Heart left ventricle (tissue), 16 donors: ENCODE measurements at places on chromosomes 3 and 15. TPM values are rescaled to one million over a fixed set of nuclear protein-coding genes. Genes with fewer than 3 reads are reported as not detected.

Gene TRIM71
- total RNA-seq = 0.05 TPM

Gene RARRES1
- 3.4 TPM for total RNA-seq

Gene TMC3
- not detected for total RNA-seq

Gene GUCA1C
- total RNA-seq = 3.7 TPM

Gene EPHA3
- 2.7 TPM for total RNA-seq

DNA sequence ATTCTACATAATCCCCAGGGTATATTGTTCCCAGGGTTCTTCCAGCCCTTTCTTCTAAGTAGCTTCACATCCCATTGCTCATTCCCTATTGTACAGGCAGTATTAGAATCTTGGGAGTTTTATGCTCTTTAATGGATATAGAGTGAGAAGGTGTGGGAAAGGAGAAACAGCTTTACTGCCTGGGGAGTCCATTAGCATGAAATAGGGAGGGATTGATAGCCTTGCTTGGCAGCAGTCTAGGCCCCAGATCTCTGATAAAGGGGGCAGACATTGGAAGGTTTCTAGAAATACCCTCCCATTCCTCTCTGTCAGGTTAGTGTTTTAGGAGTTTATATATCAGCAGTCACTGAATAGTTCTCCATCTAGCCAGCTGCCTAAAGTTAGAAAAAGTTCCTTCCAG, 334.3 kb downstream of the UNC13C start:
- H3K27ac ChIP-seq = no peak overlapping the region
- DNase-seq = no peak
- no peaks in the 10 kb centered on the region for H3K4me1 ChIP-seq
- no peaks in the 10 kb centered on the region for H3K36me3 ChIP-seq
- no peak overlapping the region for H3K4me3 ChIP-seq

DNA sequence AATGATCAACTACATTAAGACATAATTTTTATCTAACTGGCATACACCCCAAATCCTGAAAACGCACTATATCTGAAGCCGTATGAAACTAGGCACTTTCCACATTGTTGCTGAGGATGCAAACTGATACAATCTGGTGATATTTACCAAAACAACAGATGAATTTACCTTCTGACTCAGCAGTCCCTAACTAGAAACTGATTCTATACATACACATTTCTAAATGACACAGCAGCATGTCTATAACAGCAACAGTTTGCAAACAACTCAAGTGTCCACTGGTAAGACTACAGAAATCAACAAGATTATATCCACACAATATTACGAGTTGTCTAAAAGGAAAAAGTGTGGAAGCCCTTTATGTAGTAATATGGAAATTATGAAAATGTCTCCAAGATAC, 22.9 kb downstream of the SECISBP2L start:
- no peak for DNase-seq
- H3K27ac ChIP-seq = no peak overlapping the region
- H3K4me1 ChIP-seq = no peaks in the 10 kb centered on the region
- H3K36me3 ChIP-seq = peaks cover 97% of the 10 kb centered on the region
- no peaks in the 10 kb centered on the region for H3K27me3 ChIP-seq
- no peak overlapping the region for H3K4me3 ChIP-seq

DNA sequence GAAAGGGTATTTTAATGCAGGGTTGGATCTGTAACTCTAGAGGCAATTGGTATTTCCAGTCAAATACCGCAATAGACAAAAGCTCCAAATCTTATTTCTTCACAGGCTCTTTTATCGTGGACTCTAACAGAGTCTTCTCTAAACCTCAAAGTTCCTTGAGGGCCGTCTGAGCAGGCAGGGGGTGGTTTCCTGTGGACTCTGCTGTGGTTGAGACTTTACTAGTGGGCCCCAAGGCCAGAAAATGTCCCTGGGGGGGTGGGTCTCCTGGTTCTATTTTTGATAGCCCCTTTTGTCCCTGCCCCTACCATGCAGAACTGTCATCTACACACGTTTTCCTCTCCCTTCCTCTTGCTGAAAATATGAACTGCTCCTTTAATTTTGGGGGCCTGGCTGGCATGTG, 80.1 kb downstream of the ASB7 start:
- no peak overlapping the region for H3K4me3 ChIP-seq

DNA sequence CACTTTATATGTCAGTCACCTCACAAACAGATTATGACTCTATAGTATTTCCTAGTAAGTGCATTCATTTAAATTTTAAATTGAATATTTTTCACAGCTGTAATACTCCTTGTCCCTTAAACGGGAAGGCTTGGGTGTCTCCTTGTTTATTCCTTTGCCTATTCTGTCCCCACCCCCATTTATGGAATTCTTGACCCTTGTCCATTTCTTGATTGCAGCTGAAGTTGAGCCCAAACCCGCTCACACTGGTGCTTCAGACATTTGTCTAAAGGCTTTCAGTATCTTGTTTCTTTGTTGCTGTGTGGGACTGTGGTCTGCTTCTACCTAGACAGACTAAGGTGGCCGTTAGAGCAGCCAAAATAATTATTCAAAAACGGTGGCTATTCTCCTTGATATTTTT, 449.7 kb downstream of the FOXP1 start:
- peak overlapping the region; percentile 18 for H3K27ac ChIP-seq
- H3K27me3 ChIP-seq = no peaks in the 10 kb centered on the region
- DNase-seq = no peak
- H3K36me3 ChIP-seq = no peaks in the 10 kb centered on the region
- no peak overlapping the region for H3K4me3 ChIP-seq

GRCh38 chr3:23333633-23334032, 130.5 kb downstream of the UBE2E2 start:
- H3K27me3 ChIP-seq = no peaks in the 10 kb centered on the region
- H3K4me1 ChIP-seq = peaks cover 9% of the 10 kb centered on the region
- DNase-seq = no peak
- no peak overlapping the region for H3K4me3 ChIP-seq
- no peak overlapping the region for H3K27ac ChIP-seq

- DNase-seq = no peak
- no peaks in the 10 kb centered on the region for H3K27me3 ChIP-seq
- no peak overlapping the region for H3K27ac ChIP-seq
- no peaks in the 10 kb centered on the region for H3K36me3 ChIP-seq
- no peak overlapping the region for H3K4me3 ChIP-seq
Measured at GRCh38 chr3:69288161-69288895, 97.6 kb downstream of the FRMD4B start.

GRCh38 chr15:60520825-60521368, 42.0 kb upstream of the ICE2 start:
- H3K4me1 ChIP-seq = no peaks in the 10 kb centered on the region
- H3K4me3 ChIP-seq = no peak overlapping the region
- H3K27me3 ChIP-seq = no peaks in the 10 kb centered on the region
- no peak overlapping the region for H3K27ac ChIP-seq
- DNase-seq = peak; percentile 49

- peaks cover 33% of the 10 kb centered on the region for H3K4me1 ChIP-seq
- DNase-seq = no peak
- H3K27ac ChIP-seq = no peak overlapping the region
- no peaks in the 10 kb centered on the region for H3K27me3 ChIP-seq
- no peaks in the 10 kb centered on the region for H3K36me3 ChIP-seq
- H3K4me3 ChIP-seq = no peak overlapping the region
Measured at GRCh38 chr3:197309528-197310361, 11.3 kb upstream of the DLG1 start.

DNA sequence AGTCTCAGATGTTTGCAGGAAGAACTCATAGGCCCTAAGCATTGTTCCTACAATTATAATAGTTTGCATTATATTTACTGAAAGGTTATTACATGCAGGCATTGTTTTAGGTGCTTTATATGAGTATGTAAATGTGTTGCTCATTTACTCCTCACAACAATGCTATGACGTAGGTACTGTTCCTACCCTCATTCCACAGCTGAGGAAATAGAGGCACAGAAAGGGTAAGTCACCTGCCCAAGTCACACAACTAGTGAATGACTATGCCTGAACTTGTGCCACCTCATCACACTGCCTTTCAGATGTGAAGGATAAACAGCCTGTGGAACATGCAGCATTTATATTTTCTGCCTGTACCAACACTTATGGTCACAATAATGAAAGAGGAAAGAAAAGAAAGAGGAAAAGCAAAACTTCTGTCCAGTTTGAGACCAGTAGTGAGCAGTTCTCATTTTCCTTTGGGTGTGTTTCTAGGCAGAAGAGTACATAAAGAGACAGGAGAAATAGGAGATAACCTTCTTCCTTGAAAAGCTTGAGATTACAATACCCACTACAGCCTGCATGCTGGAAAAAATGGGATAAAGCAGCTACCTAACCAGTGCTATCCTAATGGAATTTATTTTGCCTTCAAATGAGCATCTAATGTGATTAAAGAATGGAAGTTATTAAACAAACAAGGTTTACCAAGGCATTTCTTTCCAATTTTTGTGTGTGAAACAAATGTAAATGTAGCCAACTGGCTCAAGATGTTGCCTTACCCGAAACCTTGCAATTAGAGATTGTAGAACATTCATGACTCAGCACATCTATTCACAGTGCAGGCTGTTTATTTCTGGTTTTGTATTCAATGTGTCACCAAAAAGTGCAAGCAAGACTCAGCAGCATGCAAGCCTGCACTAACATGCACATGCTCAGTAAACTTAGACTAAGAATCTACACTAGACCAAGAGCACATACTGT, 20.5 kb upstream of the ENTPD3 start:
- H3K4me3 ChIP-seq = no peak overlapping the region
- no peaks in the 10 kb centered on the region for H3K36me3 ChIP-seq
- no peaks in the 10 kb centered on the region for H3K4me1 ChIP-seq

DNA sequence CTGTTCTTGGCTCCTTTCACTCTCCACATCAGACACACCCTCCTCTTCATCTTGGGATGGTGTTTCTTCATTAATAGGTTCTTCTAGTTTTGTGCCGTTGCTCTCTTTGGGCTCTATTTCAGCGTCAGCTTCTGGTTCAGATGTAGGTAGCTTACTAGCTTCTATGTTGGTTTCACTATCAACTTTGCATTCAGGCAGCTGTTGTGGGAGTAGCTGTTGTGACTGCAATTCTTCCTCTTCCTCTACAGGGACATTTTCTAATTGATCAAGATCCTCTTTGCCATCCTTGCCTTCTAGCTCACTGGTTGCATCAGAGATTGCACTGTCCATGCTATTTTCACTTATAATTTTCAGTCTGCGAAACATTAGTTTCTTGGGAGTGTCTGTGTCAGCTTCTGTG, 80.1 kb downstream of the SETD2 start:
- no peak overlapping the region for H3K27ac ChIP-seq
- H3K27me3 ChIP-seq = no peaks in the 10 kb centered on the region
- H3K4me3 ChIP-seq = no peak overlapping the region
- H3K36me3 ChIP-seq = peaks cover 98% of the 10 kb centered on the region
- H3K4me1 ChIP-seq = no peaks in the 10 kb centered on the region

DNA sequence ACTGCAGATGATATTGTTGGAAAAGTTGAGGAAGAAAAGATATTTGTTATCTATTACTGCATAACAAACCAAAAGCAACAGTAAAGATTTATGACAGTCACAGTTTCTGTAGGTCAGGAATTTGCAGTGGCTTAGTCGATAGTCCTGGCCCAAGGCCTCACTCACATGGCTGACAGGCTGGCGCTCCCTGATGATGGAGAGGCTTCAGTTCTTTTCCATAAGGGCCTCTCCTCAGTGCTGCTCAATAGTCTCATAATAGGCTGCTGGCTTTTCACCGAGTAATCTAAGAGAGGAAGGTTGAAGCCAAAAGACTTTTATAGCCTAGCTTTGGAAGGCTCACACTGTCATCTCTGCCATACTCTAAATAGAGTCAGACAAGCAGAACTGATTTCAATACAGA, 17.7 kb downstream of the IREB2 start:
- DNase-seq = peak; percentile 40
- peak overlapping the region; percentile 60 for H3K27ac ChIP-seq
- H3K36me3 ChIP-seq = no peaks in the 10 kb centered on the region
- no peak overlapping the region for H3K4me3 ChIP-seq

GRCh38 chr3:33439546-33440327, 468 bp downstream of the UBP1 start:
- H3K27ac ChIP-seq = peak overlapping the region; percentile 100
- peaks cover 43% of the 10 kb centered on the region for H3K4me1 ChIP-seq
- no peaks in the 10 kb centered on the region for H3K36me3 ChIP-seq
- peak overlapping the region; percentile 47 for H3K4me3 ChIP-seq
- DNase-seq = peak; percentile 49
- no peaks in the 10 kb centered on the region for H3K27me3 ChIP-seq

DNA sequence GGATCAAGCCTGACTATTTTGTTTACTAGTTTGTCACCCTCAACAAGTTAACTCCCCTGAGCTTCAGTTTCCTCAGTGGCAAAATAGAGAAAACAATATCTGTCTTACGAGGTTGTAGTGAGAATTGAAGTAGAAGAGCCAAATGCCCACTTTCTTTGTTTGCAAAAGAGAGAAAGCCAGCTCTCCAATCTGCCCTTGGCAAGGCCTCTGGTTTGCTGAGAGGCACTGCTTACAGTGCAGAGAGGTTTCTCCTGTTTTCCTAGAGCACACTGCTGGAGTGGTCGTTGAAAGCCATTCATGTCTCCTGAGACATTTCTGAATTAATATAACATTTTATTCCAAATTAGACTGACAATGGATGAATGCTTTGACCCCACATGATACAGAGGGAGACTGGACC, 260.5 kb upstream of the IGF1R start:
- H3K4me1 ChIP-seq = no peaks in the 10 kb centered on the region
- no peak for DNase-seq
- H3K27me3 ChIP-seq = peaks cover 48% of the 10 kb centered on the region
- no peak overlapping the region for H3K4me3 ChIP-seq

GRCh38 chr3:68088216-68088615, 433.8 kb upstream of the SUCLG2 start:
- H3K4me1 ChIP-seq = no peaks in the 10 kb centered on the region
- no peaks in the 10 kb centered on the region for H3K27me3 ChIP-seq
- no peak overlapping the region for H3K27ac ChIP-seq
- H3K36me3 ChIP-seq = no peaks in the 10 kb centered on the region
- no peak for DNase-seq

DNA sequence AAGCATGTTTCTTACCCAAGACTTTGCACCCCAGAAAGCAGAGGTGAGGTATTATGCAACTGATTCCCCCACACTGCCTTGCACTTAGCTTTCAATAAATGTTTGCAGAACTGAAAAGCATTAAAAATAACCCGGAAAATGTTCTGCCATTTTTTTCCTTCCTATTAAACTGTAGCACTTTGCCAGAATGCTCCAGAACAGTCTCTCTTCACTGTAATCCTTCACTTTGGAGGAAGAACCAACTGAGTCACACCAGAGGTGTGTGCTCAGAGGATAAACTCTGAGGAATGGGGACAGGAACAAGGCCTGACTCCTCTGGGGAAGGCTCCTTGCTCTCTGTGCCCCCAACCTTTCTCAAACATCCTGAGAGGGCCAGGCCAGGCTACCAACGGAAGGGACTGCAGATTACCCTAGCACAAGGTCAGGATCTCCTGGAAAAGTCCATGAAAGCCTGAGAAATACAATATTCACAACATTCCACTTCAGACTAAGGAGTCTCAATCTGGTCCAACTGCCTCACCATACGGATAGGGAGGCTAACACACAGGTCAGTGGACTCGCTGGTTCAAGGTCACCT, 19.0 kb downstream of the ANP32A start:
- no peak for DNase-seq
- H3K4me3 ChIP-seq = no peak overlapping the region
- H3K27me3 ChIP-seq = no peaks in the 10 kb centered on the region
- H3K27ac ChIP-seq = peak overlapping the region; percentile 2
